HEK293T (cell line): ENCODE measurements at places on chromosomes 2 and 18.

DNA sequence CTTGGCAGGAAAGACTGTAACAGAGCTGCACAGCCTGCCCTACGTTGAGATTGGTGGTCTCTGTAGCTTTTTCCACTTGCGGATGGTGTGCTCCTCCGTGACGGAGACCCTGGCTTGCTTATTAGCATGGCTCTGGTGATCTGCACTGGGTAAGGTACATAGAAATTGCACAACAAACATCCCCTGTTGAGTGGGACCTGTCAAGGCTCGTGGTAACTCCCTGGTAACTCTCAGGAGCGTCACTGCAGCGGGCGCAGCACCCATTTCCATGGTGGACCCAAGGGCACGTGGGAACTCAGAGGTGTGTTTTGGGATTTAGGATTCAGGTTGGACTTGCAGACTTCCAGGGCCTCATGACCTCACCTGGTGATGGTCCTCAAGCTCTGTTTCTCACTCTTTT is 1.1 kb downstream of the TRAF3IP1 start:
- DNase-seq = no peak

- peak; percentile 46 for DNase-seq
These were observed 810.1 kb upstream of the POU3F3 start for GRCh38 chr2:104043864-104044263.

GRCh38 chr2:205769495-205769850 is 87.2 kb downstream of the NRP2 start:
- DNase-seq = no peak

DNA sequence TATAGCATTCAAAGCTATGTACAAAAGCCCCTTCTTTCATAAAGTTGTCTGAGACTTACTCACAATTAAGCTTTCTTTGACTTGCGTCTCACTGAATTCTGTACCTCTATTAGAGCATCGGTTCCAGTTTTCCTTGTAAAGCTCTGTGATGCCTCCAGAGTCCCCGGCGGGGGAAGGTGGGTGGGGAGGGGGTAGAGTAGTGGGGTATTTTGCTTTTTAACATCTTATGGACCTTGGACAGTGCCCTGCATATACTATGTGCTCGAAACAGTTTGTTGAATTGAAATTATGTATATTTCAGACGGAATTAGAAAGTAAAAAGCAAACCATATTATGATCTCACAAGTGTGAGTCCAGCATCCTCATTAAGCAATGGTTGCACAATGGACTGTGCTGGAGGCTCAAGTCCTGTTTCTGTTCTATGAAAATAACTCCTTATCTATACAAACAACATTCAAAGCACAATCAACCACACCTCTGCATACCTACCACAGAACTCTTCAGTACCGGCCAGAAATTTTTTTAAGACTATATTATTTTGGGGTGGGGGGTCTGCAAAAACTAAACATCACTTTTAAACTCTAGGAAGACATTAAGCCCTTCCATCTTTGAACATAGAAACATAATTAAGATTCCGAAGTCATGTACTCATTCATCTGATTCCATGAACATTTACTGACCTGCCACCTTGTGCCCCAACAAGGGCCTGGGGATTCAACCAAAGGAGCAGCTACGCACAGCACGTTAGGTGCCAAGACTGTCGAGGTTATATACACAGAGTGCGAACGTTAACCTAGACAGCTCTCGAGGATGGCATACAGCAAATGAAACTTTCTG is 908 bp downstream of the STAT1 start:
- DNase-seq = no peak

DNA sequence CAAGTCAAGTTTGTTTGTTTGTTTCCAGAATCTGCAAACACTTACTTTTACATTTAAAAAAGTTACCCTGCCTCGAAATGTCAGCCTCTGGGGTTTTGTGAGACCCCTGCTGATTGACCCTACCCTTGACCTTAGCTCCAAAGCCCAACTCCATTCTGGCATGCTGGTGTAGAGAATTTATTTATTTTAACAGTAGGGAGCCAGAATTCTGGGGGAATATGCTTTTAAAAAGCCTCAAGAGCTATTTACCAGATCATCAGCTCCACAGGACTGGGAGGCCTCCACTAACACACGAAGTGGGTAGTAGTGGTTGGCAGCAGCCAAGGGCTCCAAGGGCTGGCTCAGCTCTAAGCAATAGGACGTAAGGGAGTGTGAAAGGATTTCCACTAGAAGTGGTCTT is 23.2 kb upstream of the GREB1L start:
- DNase-seq = peak; percentile 76

DNA sequence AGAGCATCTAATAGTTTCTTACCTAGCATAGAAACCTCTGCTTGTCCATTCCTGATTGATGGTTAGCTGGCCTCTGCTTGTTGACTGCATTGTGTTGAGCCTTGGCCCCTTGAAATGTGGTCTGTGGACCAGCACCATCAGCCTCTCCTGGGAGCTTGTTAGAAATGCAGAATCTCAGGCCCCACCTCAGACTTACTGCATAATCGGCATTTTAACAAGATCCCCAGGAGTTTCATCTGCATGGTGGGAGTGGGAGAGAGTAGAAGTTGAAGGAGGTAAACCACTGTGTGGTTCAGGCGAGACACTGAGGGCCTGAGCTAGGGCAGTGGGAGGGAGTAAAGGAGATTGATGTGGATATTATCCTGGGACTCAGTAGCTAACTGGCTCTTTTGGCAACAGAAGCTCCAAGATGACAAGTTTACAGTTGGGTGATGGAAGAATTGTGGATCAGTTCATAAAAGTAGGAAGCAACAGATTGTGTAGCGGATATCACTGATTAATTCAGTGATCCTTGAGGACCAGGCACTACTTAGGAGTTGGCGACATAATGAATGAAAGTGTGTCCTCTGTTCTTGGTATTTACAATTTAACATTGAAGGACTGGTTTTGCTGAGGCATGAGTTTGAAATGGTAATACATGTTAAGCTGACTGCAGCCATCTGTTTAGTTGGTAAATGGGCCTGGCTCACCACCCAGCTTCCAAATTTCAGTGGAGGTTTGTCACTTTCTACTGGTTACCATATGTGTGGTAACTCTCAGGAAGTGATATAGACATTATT is 20.9 kb downstream of the PHLPP1 start:
- no peak for DNase-seq

- DNase-seq = no peak
These were observed 156.0 kb downstream of the SLC4A3 start for GRCh38 chr2:219783359-219783975.

DNA sequence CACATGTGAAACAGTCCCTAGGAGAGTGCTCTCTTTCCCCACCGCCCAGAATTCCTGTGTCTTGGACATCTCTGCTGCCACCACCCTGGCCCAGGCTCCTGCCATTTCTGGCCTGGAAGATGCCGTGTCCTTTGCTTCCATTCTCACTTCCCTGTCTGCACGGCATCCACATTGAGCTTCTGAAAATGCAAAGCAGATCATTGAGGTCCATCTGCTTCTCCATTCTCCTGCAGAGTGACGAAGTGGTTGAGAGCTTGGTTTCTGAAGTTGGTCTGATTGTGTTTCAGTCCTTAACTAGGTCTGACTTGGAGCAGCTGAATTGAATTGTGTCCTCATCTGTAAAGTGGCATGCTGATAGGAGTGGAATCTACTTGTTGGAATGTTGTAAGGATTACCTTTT is 98.7 kb upstream of the MGAT5 start:
- DNase-seq = no peak

DNA sequence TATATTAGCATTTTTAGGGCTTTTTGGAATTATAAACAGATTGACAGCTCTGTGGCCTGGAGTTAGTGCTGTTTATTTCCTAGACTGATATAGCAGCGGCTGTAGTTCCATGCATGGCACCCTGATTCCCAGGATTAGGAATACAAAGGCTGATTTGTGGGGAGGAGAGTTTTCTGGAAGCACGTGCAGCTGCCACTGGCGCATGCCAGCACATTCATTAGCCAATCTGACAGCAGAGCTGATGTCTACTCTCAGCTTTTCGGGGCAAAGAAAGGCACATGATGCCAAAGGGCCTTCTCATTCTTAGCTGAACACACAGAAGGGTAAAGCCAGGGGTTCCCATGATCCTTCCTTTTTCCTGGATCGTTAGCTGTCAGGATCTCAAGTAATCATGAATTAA is 45.7 kb upstream of the RAPH1 start:
- DNase-seq = no peak

DNA sequence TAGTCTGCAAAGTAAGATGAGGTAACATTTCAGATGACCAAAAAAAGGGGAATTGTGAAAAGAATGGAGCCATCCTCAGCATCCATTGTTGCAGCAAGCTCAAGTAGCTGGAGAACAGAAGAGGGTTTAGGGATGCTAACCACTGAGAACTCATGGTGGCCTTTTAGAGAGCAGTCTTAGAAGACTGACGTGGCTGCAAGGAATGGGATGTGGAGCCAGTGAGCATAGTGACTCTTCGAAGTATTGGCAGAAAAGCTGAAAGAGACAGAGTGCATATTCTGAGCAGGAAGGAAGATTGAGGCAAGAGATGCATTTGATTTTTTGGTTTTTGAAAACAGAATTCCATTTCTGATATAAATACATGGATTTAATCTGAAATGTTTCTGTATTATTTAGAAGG is 151.2 kb downstream of the UBE2E3 start:
- DNase-seq = no peak

DNA sequence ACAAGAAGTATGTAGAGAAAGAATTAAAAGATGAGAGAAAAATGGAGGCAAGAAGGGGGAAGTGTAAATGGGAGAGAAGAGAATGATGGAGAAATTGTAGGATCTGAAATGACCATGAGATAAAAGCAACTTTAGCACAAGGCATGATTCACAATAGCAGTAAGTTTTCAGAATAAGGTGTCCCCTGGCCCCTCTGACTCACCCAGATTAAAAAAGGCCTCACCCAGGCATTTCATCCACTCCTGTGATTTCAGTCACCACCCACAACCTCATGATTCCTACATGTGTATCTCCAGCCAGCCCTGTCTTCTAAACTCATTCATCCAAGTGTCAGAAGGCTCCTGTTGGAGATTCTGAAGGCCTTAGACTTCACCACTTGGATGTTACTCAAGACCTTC is 56.6 kb downstream of the SP100 start:
- no peak for DNase-seq

DNA sequence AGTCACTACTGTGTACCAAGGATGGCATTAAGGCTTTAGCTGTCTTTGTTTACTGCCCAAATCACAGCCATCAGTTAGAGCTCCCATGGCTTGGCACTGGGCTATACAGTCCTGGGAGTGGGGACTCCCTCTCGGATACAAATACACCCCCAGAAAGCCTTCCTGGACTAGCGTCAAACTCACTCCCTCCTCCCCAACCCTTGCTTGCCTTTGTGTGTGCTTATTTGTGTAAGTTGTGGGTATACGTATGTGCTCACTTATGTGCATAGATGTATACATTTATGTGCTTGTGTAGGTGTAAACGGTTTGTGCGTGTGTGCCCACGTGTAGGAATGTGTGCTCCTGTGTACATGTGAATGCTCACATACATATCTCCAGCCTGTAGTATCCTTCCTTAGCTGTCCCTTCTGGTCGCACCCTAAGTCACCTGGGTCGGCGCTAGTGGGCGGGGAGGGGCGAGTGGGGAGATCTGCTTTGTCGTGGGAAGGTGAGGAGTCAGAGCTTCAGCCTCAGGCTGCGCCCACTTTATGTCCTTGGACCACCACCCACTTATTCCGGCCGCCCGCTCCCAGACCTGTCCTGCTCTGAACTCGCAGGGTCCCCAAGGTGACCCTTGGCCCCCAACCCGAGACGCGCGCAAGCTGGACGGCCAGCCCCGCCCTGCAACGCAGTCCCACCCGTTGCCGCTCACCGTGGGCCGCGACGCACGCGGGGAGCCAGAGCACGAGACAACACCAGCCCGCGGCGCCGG is 461 bp downstream of the PRADC1 start:
- no peak for DNase-seq

- no peak for DNase-seq
These were observed 190.0 kb downstream of the ST6GAL2 start for GRCh38 chr2:106695919-106696318.

DNA sequence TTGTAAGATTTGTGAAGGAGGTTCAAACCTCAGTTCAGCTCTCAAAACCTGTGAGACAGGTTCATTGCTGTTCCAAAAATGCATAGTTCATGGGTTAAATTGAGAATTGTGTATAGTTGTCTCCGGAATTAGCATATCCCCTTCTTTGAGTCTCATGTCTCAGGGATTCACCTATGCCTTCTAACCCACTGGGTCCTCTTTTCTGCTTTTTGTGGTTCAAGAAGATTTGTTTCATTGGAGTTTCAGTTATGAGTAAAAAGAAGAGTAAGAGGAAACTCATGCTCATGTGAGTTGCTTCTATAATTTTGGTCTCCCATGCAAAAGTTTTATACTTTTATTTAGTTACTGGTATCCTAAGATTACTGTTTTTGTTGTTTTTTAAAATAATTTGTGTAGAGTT is 1219.8 kb upstream of the ZEB2 start:
- DNase-seq = no peak

DNA sequence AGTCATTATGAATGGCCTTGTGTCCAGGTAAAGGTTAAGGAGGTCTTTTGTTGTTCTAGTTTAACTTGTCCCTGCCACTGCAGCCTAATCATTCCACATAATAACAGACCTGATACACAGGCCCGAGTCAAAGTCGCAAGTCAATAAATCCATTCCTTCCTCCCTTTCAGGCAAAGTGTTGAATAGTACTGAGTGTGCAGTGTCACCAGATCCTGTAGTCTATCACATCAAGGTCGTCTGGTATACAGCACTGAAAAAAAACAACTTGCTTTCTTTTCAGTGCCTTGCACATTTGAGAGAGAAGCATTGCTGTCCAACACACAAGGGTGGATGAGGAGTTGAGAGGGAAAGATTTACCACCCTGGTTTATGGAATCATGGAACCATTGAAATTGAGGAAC is 606.2 kb downstream of the BCL11A start:
- DNase-seq = no peak

DNA sequence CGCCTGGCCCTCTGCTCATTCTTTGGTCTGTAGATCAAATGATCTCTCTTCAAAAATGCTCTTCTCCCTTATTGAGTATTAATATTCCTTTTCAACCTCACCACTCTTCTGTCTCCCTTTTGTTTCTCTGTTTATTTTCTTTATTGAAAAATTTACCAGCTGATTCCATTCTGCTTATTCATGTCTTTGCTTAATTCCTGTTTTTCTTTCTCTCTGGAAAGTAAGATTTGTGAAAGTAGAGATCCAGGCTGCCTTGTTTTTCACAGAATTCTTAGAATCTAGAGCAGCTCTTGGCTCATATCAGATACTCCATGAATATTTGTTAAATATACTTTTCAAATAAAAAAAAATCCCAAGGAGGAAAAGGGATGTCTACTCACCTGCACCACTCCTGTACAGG is 157.0 kb downstream of the DOCK10 start:
- no peak for DNase-seq

DNA sequence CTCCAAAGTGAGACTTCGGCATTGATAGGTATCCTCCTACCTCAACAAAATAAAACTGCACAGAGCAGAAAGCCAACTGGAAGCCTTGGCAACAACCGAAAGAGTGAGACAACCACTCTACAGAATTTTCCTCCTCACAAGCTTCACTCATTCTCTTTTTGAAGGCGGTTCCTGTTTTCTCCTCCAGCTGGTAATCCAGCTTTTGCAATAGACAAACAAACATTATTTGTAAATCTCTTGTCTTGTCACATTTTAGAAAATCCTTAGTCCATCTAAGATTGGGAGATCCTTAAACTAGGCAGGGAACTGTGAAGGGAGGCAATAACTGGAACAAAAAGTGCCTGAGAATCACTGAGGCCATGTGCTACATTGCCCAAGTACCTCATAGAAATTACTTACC is 332.4 kb downstream of the BCL11A start:
- DNase-seq = no peak

- DNase-seq = no peak
These were observed 1049.9 kb downstream of the TSN start for GRCh38 chr2:122805346-122805745.

GRCh38 chr2:49225126-49225525 is 70.8 kb upstream of the FSHR start:
- no peak for DNase-seq
